ENCODE measurements at places on chromosomes 4 and X.

DNA sequence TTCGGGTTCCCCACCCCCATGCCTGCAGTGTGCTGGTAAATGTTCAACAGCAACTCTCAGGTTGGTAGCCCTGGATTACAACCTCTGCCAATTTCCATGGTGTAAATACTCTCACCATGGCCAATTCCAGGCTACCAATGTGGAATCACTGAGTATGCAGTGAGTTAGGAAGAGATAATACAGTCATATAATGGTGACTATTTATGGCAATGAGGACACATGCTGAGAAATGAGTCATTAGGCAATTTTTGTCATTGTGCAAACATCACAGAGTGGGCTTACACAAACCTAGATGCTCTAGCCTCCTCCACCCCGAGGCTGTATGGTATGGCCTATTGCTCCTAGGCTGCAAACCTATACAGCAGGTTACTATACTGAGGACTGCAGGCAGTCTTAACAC lies 4.6 kb upstream of the CLDN24 start:
- peaks cover 2% of the 10 kb centered on the region for H3K4me1 ChIP-seq
- H3K27me3 ChIP-seq: no peaks in the 10 kb centered on the region
- H3K27ac ChIP-seq: no peak overlapping the region
- no peaks in the 10 kb centered on the region for H3K36me3 ChIP-seq
- DNase-seq: no peak

DNA sequence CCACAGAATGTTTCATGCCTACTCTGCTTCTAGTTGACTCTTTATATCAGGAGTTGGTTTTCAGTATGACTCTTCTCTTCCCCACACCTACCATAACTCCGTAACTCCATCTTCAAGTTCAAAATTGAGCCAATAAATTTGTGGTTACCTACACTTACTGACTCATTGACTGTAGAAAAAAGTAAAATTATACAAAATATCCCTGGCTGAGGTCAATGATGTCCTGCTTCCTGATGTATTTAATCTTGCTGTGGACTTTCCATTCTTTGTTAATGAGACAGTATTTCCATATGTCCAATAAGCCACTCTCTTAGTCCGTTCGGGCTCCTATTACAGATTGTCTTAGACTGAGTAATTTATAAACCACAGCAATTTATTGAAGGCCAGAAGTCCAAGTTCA lies 9.9 kb upstream of the NLGN4X start:
- H3K27ac ChIP-seq: no peak overlapping the region
- no peak overlapping the region for H3K4me3 ChIP-seq
- H3K36me3 ChIP-seq: no peaks in the 10 kb centered on the region
- no peaks in the 10 kb centered on the region for H3K4me1 ChIP-seq
- H3K27me3 ChIP-seq: no peaks in the 10 kb centered on the region

GRCh38 chr4:184957446-184958115 lies 60.7 kb upstream of the HELT start:
- no peaks in the 10 kb centered on the region for H3K4me1 ChIP-seq
- no peak for DNase-seq
- H3K4me3 ChIP-seq: no peak overlapping the region
- H3K36me3 ChIP-seq: no peaks in the 10 kb centered on the region

DNA sequence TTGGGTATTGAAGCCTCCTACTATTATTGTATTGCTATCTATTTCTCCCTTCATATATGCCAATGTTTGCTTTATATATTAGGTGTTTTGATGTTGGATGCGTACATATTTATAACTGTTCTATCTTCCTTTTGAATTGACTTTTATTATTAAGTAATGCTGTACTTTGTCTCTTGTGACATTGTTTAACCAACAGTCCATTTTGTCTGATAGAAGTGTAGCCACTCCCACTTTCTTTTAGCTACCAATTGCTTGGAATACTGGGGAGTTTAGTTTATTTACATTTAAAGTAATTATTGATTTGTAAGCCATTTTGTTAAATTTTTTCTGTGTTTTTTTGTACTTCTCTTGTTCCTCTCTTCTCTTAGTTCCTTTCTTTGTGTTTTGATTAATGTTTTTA lies 195.9 kb downstream of the GC start:
- no peak overlapping the region for H3K4me3 ChIP-seq
- H3K27me3 ChIP-seq: no peaks in the 10 kb centered on the region
- no peak overlapping the region for H3K27ac ChIP-seq
- no peaks in the 10 kb centered on the region for H3K36me3 ChIP-seq
- no peaks in the 10 kb centered on the region for H3K4me1 ChIP-seq

DNA sequence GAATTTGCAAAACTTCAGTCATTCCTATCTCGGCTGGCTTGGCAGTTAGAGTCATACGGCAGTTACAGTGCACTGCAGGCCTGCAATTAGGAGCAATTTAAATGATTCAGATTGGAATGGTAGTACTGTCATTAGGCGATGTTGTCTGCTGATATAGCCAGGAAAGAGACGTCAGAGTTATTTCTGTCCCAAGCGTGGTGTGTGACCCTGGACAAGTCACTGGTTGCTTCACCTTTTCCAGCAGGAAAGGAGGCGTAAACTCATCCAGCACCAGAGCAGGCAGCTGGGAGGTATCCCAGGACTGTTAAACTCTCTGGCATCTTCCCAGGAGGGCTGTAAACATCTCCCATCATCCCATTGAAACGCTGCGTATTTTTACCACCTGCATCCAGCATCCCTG lies 836 bp upstream of the LNX1 start:
- no peaks in the 10 kb centered on the region for H3K36me3 ChIP-seq
- H3K4me1 ChIP-seq: no peaks in the 10 kb centered on the region
- H3K27ac ChIP-seq: no peak overlapping the region
- H3K4me3 ChIP-seq: no peak overlapping the region
- peak; percentile 14 for DNase-seq

GRCh38 chrX:97876697-97877407 lies 993.1 kb downstream of the RPA4 start:
- no peaks in the 10 kb centered on the region for H3K27me3 ChIP-seq
- peak; percentile 14 for DNase-seq
- no peak overlapping the region for H3K27ac ChIP-seq
- no peaks in the 10 kb centered on the region for H3K4me1 ChIP-seq

GRCh38 chr4:177047070-177047850 lies 254.5 kb upstream of the VEGFC start:
- H3K36me3 ChIP-seq: no peaks in the 10 kb centered on the region
- no peak overlapping the region for H3K4me3 ChIP-seq
- no peak overlapping the region for H3K27ac ChIP-seq
- H3K4me1 ChIP-seq: no peaks in the 10 kb centered on the region
- no peaks in the 10 kb centered on the region for H3K27me3 ChIP-seq

- no peak overlapping the region for H3K4me3 ChIP-seq
- no peaks in the 10 kb centered on the region for H3K36me3 ChIP-seq
- H3K4me1 ChIP-seq: no peaks in the 10 kb centered on the region
- peak; percentile 77 for DNase-seq
- no peaks in the 10 kb centered on the region for H3K27me3 ChIP-seq
Measured at GRCh38 chr4:181870326-181870725, 372.9 kb upstream of the TENM3 start.

GRCh38 chr4:73701116-73701515 lies 39.3 kb upstream of the CXCL8 start:
- peaks cover 19% of the 10 kb centered on the region for H3K4me1 ChIP-seq
- H3K36me3 ChIP-seq: no peaks in the 10 kb centered on the region
- no peaks in the 10 kb centered on the region for H3K27me3 ChIP-seq
- H3K4me3 ChIP-seq: no peak overlapping the region
- peak; percentile 60 for DNase-seq
- H3K27ac ChIP-seq: no peak overlapping the region

DNA sequence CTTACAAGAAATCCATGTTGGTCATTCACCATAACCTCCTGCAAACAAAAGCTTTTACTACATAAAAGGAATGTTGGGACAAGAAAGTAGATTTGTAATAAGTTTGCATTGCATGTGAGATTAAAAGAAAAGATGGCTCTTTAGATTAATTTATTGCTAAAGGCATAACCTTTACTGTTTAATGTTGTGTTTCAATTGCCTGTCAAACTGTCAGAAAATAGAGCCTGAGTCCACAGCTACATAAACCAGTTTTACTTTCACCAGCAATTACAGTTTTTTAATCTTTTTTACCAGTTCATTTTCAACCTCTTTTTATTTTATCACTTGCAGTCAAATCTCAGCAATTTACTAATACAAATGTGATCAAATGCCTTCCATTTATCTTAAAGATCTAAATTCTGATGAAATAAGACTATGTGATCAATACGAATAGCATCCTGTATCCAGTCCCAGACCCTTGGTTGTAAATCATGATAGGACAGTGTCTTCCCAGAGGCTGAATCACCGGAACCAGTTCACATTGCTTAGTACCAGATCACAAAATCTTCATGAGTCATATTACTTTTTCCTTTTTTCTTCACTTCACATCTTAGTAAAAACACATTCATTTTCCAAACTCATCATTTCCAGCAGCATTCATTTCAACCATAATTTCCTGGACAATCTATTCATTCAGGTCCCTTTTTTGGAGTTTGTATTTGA lies 95.4 kb upstream of the FRG1 start:
- H3K27me3 ChIP-seq: no peaks in the 10 kb centered on the region
- no peak overlapping the region for H3K4me3 ChIP-seq
- no peaks in the 10 kb centered on the region for H3K4me1 ChIP-seq

- no peak overlapping the region for H3K27ac ChIP-seq
- H3K4me3 ChIP-seq: no peak overlapping the region
- no peaks in the 10 kb centered on the region for H3K27me3 ChIP-seq
- H3K36me3 ChIP-seq: no peaks in the 10 kb centered on the region
- no peaks in the 10 kb centered on the region for H3K4me1 ChIP-seq
- DNase-seq: no peak
Measured at GRCh38 chr4:8847331-8847730, 24.3 kb downstream of the HMX1 start.

DNA sequence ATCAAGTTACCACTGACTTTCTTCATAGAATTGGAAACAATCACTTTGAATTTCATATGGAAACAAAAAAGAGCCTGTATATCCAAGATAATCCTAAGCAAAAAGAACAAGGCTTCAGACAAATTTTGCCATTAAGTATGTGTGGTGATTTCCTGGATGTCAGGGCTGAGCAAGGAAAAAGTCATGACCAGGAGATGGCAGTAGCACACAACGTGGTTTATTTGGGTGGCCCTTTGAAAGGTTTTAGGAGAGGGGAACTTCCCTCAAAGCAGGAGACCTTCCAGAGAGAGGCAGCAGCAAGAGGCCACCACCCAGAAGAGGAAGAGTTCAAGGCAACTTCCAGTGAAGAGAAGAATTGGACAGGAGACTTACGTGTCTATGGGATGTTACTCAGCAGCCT lies 18.1 kb upstream of the ZXDB start:
- peak; percentile 22 for DNase-seq
- H3K27me3 ChIP-seq: no peaks in the 10 kb centered on the region
- no peaks in the 10 kb centered on the region for H3K36me3 ChIP-seq
- H3K27ac ChIP-seq: no peak overlapping the region

DNA sequence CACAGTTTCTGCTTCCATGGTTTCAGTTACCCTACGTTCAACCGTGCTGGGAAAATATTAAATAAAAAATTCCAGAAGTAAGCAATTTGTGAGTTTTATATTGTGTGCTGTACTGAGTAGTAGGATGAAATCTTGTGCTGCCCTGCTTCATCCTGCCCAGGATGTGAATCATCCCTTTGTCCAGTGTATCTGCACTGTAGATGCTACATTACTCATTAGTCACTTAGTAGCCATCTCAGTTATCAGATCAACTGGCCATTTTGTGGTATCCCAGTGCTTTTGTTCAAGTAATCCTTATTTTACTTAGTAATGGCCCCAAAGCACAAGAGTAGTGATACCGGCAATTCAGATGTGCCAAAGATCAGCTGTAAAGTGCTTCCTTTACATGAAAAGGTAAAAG lies 97.9 kb downstream of the COX18 start:
- no peaks in the 10 kb centered on the region for H3K36me3 ChIP-seq
- no peaks in the 10 kb centered on the region for H3K27me3 ChIP-seq
- H3K4me3 ChIP-seq: no peak overlapping the region

DNA sequence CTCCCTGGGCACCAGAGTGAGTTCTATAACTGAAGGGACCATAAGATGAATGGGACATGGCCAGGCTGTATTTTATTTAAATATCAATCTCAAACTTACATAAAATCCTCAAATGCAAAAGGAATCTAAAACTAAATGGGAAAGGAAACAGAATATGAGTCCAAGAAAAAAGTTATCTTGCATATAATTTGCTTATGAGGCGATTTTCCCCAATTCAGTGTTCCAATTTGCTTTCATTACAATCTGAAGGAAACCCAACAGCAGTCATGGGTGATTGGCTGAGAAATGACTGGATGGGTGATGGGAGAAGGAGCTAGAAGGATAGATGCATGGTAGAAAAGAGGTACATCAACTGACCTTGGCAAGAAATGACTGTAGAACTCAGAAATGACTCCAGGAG lies 511.3 kb upstream of the TENM3 start:
- no peaks in the 10 kb centered on the region for H3K36me3 ChIP-seq
- H3K27ac ChIP-seq: no peak overlapping the region
- H3K4me1 ChIP-seq: no peaks in the 10 kb centered on the region
- H3K27me3 ChIP-seq: no peaks in the 10 kb centered on the region
- no peak overlapping the region for H3K4me3 ChIP-seq

GRCh38 chr4:169272265-169272886 lies 1.6 kb upstream of the SH3RF1 start:
- no peak overlapping the region for H3K27ac ChIP-seq
- H3K36me3 ChIP-seq: no peaks in the 10 kb centered on the region
- no peak overlapping the region for H3K4me3 ChIP-seq
- peaks cover 6% of the 10 kb centered on the region for H3K4me1 ChIP-seq
- peak; percentile 87 for DNase-seq

GRCh38 chrX:70554523-70554922 lies 109.9 kb downstream of the DLG3 start:
- no peaks in the 10 kb centered on the region for H3K27me3 ChIP-seq
- no peaks in the 10 kb centered on the region for H3K4me1 ChIP-seq
- H3K4me3 ChIP-seq: no peak overlapping the region
- H3K36me3 ChIP-seq: no peaks in the 10 kb centered on the region
- DNase-seq: peak; percentile 3
- H3K27ac ChIP-seq: no peak overlapping the region

DNA sequence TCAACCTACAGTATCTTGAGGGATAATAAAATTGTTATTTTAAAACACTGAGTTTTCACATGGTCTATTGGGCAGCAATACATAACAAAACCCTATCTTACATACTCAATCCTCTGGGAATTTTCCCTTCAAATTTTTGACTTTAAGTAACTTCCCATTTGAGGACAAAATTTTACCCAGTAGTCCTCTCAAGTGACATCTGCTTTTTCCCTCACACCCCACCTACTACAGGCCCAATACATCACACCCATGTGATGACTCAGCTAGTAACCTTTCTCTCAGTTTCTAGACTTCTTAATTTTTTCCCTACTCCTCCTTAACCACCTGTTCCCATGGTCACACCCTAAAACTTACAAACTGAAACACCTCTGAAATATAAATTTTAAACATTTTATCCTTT lies 12.2 kb upstream of the RAP1GDS1 start:
- H3K36me3 ChIP-seq: no peaks in the 10 kb centered on the region
- no peaks in the 10 kb centered on the region for H3K27me3 ChIP-seq
- H3K4me3 ChIP-seq: no peak overlapping the region
